Activated CD4-positive, CD25-positive, alpha-beta regulatory T cell treated with anti-CD3 and anti-CD28 coated beads, Interleukin-2, amount 50 U/mL, for 72 hours (primary cell): ENCODE measurements at places on chromosomes 12 and 14.

DNA sequence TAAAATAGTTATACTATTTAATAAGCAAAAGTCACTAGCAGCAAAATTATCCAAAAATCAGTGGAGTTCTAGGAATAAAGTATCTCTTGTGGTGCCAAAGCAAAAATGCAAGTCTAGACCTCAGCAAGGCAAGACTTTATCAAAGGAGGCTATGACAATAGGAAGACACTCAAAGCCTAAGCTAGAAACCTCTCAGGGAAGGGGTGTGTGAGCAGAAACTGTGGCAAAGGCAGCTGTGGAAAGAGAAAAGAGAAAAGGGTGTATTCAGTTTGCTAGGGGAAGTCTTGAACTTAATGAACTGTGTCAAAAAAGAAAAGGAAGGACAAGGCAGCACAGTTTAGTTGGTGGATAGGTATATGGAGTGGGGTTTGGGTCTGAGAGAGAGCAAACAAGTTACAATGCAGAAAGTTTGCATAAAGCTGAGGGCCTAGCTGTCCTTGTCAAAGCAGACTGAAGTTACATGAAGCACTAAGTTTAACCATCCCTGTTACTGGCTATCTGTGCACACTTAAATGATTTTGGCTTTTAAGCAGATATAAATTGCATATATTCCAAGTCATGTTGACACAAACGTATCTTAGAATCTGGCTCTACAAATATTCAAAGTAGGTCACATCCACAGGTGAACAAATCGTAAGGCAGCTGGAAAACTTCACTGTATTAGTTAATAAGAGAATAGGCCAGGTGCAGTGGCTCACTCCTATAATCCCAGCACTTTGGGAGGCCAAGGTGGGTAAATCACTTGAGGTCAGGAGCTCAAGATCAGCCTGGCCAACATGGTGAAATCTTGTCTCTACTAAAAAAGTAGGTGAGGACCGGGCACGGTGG is 31.0 kb upstream of the AMN1 start:
- DNase-seq: no peak

DNA sequence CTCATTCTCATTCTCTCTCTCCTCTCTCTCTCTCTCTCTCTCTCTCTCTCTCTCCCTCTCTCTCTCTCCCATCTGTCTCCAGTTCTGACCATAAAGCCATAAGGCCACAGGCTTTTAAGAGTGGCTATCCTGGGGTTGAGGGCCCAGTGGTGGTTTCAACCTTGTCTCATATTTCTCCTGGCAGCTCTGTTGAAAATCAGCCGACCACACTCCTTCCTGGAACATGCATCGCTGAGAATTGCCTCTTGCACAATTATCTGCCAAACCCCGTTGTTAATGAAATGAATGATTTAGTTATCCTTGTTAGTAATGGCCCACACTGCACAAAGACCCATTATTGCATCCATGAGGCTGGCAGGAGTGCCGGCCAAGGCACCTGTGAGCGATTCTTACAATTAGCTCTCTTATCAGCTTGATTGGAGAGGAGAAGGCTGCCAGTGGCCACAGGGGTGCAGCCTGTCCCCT is 30.4 kb upstream of the KCNA5 start:
- no peak for DNase-seq

- DNase-seq: no peak
Observed at GRCh38 chr14:55458800-55459515, 18.5 kb upstream of the TBPL2 start.

DNA sequence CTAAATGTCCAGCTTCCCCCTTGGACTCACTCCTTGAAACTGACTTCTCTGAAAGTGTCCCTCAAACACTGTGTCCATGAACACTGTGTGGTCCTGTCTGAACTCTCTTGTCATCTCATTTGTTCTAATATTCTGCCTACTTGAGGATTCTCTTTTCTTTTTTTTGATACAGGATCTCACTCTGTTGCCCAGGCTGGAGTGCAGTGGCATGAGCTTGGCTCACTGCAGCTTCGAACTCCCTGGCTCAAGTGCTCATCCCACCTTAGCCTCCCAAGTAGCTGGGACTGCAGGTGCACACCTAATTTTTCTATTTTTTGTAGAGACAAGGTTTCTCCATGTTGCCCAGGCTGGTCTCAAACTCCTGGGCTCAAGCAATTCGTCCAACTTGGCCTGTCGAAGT is 4.9 kb upstream of the HEBP1 start:
- no peak for DNase-seq

DNA sequence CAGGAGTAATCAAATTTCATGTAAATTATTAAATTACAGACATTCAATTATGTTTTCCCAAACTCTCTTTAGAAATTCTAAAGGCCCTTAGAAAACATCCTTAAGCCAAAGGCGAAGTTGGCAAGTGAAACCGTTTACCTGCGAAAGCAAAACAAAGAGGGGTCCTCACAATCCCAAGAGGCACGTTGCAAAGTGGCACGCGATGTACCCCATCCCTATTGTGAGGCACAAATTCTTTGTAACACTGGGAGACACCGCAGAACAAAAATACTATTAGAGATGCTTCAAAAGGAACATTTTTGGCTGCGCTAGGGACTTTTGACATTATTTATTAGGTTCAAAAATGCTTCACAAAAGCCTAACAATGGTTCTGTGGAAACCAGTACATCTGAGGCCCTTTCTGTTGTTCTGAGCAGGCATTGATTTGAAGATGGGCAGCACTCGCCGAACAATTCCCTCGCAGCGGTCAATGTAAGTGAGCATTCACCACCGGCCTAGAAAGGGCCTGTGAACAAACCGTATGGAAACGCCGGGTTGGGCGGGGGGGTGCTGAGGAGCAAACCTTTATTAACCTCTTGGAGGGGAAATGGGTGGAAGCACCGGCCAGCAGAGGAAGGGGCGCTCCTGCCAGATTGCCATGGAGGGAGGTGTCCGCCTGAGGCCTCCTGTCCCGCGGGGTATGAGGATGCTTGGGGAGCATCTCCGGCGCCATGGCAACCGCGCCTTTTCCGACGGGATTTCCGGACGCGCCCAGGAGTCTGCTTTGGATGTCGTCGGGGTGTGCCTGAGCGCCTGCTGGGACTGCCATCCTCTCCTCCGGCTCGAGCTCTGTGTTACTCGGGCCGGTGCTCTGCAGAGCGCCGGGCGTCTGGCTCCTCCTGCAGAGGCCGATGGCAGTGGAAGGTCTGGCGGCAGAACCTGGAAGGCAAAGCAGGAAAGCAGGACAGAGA is 193.9 kb downstream of the C12orf42 start:
- no peak for DNase-seq

GRCh38 chr12:94641283-94641682 is 9.1 kb downstream of the TMCC3 start:
- DNase-seq: no peak

DNA sequence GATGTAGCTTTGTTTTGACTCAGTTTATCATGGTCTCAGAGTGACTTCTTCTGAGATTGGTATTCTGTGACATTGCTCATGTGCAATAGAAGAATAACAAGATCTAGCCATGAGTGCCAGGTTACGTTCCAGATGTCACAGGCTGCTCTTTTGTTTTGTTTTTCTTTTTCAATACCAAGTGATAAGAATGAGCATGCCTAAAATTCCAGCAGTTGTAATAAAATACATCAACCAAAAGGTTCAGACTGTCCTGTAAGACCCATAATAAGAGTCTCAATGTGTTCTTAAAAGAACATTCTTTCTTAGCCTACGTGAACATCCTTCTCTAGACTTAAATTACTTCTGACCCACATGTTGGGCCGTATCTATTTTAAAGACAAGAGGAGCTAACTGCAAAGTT is 669.2 kb downstream of the DIO2 start:
- DNase-seq: no peak

GRCh38 chr12:105769486-105769885 is 369.3 kb downstream of the NUAK1 start:
- DNase-seq: no peak

DNA sequence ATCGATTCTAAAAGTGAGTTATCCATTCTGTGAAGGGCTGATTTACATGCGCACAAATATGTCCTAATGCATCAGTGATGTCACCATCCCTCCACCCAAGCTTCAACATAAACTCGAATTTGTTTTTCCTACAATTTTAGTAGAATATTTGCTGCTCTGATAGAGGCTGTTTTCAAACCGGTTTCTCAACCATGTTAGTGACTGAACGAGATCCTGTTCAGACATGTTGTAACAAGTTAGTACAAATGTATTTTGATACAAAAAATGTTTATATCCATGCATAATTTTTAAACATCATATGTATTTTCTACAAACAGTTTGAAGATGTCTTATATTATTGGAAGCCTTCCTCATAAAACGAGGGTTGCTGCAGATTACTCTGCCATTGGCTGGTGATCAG is 12.7 kb upstream of the PRB2 start:
- DNase-seq: no peak

- no peak for DNase-seq
Observed at GRCh38 chr14:90611501-90611900, 204.7 kb downstream of the TTC7B start.

- no peak for DNase-seq
Observed at GRCh38 chr12:51333536-51333935, 9.6 kb upstream of the BIN2 start.

- no peak for DNase-seq
Observed at GRCh38 chr12:1920971-1921370, 2.5 kb upstream of the CACNA2D4 start.

DNA sequence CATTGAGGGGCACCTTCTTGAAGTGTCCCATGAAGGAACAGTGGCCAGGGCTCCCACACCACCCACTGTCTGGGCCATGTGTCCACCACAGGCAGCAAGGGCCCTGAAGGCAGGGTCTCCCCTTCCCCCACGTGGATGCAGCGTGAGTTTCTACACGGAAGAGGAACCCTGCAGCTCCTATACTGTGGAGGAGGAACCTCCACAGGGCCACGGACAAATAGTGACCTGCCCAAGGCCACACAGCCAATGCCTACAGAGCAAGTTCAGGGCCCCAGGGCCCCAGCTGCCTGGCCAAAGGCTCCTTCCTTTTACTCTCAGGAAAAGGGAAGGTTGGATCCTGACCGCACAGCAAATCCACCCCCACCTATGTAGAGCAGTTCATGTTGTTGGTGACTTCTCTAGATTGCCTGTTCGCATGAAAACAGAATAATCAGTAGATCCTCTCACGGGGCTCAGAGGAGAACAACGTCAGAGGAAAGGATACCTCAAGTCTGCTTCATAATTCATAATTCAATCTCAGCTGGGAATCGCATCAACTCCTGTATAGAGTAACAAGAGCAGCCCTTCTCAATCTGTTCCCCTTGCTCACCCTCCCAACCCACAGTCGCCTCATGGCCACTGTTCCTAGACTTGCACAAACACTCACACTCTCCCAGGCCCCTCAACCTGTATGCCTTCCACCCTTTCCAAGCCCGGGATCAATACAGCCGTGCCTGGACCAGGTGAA is 11.1 kb upstream of the KRT73 start:
- no peak for DNase-seq

- no peak for DNase-seq
Observed at GRCh38 chr12:26422839-26423398, 227.5 kb downstream of the SSPN start.
